ENCODE measurements at places on chromosomes 5 and 9. TPM values are rescaled to one million over a fixed set of nuclear protein-coding genes. Genes with fewer than 3 reads are reported as not detected.

PCDHB6 gene
- polyA plus RNA-seq = not detected

LCN15 gene
- not detected for polyA plus RNA-seq

ADAMTS19 gene
- polyA plus RNA-seq = not detected

- no peak overlapping the region for H3K27ac ChIP-seq
- H3K4me1 ChIP-seq = peaks cover 4% of the 10 kb centered on the region
- peaks cover 33% of the 10 kb centered on the region for H3K27me3 ChIP-seq
- no peaks in the 10 kb centered on the region for H3K36me3 ChIP-seq
- no peak overlapping the region for H3K4me3 ChIP-seq
These were observed 3.4 kb upstream of the ABO start for GRCh38 chr9:133278161-133279114.

DNA sequence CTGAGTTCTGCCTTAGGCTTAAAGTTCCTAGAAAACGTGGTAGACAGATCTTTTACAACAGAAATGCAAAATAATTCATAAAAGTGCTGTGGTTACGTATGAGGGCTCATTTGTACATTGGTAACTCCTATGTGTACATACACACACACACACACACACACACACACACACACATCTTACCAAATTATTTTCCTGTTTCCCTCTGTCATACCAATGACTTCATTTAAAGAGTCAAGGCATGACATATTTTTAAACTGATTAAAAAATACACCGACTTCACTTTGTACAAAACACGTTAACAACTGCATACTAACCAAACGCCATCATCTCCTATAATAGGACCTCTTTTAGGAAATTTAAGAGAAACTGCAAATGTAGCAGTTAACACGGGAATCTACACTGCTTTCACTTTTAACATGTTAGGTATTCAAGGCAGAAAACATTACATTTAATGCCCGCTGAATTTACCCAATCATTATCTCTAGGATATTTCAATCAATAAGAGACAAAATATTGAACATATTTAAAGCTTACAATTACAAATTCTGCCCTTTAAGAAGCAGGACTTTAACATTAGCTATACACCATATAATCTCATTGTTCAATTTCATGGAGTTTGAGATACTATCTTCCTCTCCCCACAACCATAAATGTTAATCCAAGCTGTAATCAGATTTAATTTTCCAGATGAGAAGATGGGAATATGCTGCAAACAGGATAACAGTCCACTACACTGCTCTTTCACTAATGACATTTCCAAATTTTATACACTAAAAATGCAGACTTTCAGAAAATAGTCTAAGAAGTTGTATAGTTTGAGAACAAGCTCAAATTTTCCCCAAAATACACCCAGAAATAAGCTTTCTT, 133.1 kb downstream of the DENND1A start:
- peak overlapping the region; percentile 64 for H3K27ac ChIP-seq
- DNase-seq = no peak
- H3K36me3 ChIP-seq = peaks cover 7% of the 10 kb centered on the region
- peaks cover 15% of the 10 kb centered on the region for H3K4me1 ChIP-seq
- H3K4me3 ChIP-seq = peak overlapping the region; percentile 47
- H3K27me3 ChIP-seq = no peaks in the 10 kb centered on the region

- DNase-seq = no peak
- H3K4me3 ChIP-seq = peak overlapping the region; percentile 97
- H3K36me3 ChIP-seq = peaks cover 47% of the 10 kb centered on the region
- peak overlapping the region; percentile 100 for H3K27ac ChIP-seq
These were observed 1.1 kb downstream of the NPM1 start for GRCh38 chr5:171388816-171389168.

GRCh38 chr5:32147236-32147635, 26.9 kb downstream of the GOLPH3 start:
- peaks cover 5% of the 10 kb centered on the region for H3K36me3 ChIP-seq
- peaks cover 47% of the 10 kb centered on the region for H3K4me1 ChIP-seq
- no peak overlapping the region for H3K4me3 ChIP-seq
- peak overlapping the region; percentile 15 for H3K27ac ChIP-seq
- no peaks in the 10 kb centered on the region for H3K27me3 ChIP-seq

- H3K27me3 ChIP-seq = no peaks in the 10 kb centered on the region
- no peaks in the 10 kb centered on the region for H3K36me3 ChIP-seq
- peak overlapping the region; percentile 91 for H3K27ac ChIP-seq
- H3K4me3 ChIP-seq = peak overlapping the region; percentile 72
These were observed 53.7 kb upstream of the ANKH start for GRCh38 chr5:14925326-14925725.

GRCh38 chr9:91992461-91993041, 42.5 kb upstream of the ROR2 start:
- no peak overlapping the region for H3K4me3 ChIP-seq
- no peaks in the 10 kb centered on the region for H3K4me1 ChIP-seq
- peaks cover 11% of the 10 kb centered on the region for H3K27me3 ChIP-seq
- DNase-seq = no peak
- H3K27ac ChIP-seq = no peak overlapping the region

FOXD4L4 gene
- polyA plus RNA-seq = not detected

- DNase-seq = no peak
- H3K4me1 ChIP-seq = no peaks in the 10 kb centered on the region
- H3K36me3 ChIP-seq = no peaks in the 10 kb centered on the region
- no peak overlapping the region for H3K27ac ChIP-seq
- no peak overlapping the region for H3K4me3 ChIP-seq
These were observed 369.6 kb upstream of the SEMA6A start for GRCh38 chr5:116944183-116944582.

DNA sequence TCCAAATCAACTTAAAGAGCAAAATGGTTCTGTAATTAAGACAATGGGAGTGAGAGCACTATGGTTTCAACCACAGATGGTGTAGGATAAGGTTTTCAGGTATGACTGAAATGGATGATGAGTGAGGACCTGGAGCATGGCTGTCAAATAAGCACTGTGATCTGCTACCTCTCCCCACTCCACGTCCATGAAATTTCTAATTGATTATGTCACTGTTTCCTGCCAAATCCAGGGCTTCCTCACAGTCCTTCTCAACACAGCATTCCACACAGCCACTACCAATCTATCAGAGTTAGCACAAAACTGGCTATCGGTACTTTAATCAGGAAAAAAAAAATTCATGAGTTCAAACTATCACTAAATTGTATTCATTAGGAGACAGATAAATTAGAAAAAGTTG, 420.4 kb upstream of the WWC1 start:
- H3K27ac ChIP-seq = no peak overlapping the region
- H3K4me3 ChIP-seq = no peak overlapping the region
- no peaks in the 10 kb centered on the region for H3K4me1 ChIP-seq
- no peak for DNase-seq

DNA sequence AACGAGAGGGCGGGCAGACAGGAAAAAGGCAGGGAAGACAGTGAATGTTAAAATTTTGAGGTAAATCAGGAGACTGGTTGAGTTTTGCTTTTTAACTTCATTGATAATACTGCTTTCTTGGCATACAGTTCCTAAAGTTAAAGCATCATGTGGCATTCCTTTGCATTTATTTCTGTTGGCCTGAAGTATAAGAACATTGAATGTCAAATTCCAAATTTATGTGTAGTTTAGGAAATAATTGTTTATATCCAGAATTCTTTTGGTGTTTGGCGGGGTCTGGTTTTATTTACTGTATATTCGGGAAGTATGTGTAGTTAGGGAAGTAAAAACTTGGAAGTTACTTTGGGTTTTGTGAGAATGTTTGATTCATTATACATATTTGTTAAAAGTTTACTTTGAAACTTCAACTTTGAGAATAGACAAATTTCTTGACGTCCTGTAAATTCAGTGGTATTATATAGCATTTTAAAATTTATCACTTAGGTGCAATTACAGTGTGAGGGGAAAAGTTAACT, 83.2 kb downstream of the PTPDC1 start:
- H3K27ac ChIP-seq = peak overlapping the region; percentile 96
- peak overlapping the region; percentile 61 for H3K4me3 ChIP-seq
- peaks cover 27% of the 10 kb centered on the region for H3K4me1 ChIP-seq
- no peaks in the 10 kb centered on the region for H3K36me3 ChIP-seq

DNA sequence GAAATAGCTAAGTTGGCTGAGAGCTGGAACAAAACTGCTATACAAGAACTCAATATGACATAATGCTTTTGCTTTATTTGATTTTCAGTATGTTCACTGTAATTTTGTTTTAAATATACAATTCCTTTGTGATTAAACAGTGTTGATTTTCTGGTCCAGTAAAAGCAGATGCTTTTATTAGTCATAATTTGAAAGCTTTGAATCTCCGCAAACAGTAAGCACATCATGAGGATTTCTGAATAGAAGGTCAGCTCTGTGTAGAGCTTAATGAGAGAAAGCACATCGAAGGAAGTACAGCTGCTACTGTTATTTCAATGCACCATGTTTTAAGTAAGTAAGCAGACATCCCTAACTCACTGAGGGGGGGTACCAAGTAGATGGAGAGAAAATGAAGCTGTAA, 701.3 kb upstream of the ACO1 start:
- no peak for DNase-seq
- no peaks in the 10 kb centered on the region for H3K4me1 ChIP-seq
- H3K27me3 ChIP-seq = no peaks in the 10 kb centered on the region
- H3K36me3 ChIP-seq = no peaks in the 10 kb centered on the region

DNA sequence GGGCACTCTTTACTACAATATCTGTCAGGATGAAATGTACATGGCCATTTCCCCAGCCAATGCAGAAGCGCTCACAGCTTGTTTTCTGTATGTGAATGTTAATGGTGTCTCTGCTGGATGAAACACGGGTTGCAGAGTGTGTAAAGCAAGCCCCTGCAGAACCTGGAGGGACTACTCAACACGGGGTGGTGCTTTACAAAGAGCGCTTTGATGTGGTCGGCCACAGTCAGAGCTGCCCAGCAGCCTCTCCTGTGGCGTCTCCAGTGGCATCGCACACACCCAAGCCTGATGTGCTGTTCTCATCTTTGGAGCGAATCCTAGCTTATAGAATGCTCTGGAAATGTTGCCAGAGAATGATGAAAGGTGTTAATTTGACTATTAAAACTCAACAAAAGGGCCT, 162.7 kb upstream of the NFIL3 start:
- no peaks in the 10 kb centered on the region for H3K36me3 ChIP-seq
- no peak for DNase-seq
- no peak overlapping the region for H3K27ac ChIP-seq
- H3K4me3 ChIP-seq = no peak overlapping the region
- H3K27me3 ChIP-seq = peaks cover 10% of the 10 kb centered on the region

GRCh38 chr5:136035837-136036236, 7.0 kb downstream of the TGFBI start:
- H3K27ac ChIP-seq = no peak overlapping the region
- no peak for DNase-seq
- H3K36me3 ChIP-seq = peaks cover 2% of the 10 kb centered on the region
- peaks cover 24% of the 10 kb centered on the region for H3K4me1 ChIP-seq
- no peaks in the 10 kb centered on the region for H3K27me3 ChIP-seq
- H3K4me3 ChIP-seq = peak overlapping the region; percentile 24

ARRDC3 gene
- polyA plus RNA-seq = 72.6 TPM

GRCh38 chr5:170571281-170571731, 67.5 kb downstream of the KCNIP1 start:
- no peak for DNase-seq
- H3K27me3 ChIP-seq = peaks cover 34% of the 10 kb centered on the region
- no peak overlapping the region for H3K4me3 ChIP-seq
- no peak overlapping the region for H3K27ac ChIP-seq
- H3K4me1 ChIP-seq = peaks cover 8% of the 10 kb centered on the region

DNA sequence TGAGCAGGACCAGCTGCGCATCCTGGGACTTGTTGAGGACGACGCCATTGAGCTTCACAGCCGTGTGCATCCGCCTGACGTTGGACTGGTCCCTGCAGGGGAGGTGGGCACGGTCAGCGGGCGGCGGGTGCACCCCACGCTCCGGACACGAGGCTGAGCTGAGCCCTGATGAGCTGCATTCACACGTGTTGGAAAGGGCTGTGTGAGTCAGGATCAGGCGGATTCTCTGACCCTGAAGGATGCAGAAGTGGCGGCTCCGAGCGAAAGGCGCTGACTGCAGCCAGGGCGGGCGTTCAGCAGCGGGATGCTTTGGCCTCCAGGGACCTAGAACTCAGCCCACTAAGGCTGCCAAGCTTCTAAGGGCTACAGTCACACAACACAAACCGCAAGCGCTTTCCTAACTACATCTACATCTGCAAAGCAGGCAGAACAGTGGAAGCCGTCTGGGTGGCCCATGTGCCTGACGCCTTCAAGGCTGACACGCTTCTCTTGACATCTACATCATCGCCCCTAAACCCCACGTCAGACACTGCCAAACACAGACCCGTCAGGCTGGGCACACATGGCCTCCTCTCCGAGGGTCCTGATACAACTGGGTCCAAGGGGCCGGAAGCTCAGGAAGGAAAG, 44.9 kb downstream of the NKD2 start:
- H3K4me3 ChIP-seq = no peak overlapping the region
- no peak for DNase-seq
- H3K27ac ChIP-seq = no peak overlapping the region
- H3K4me1 ChIP-seq = no peaks in the 10 kb centered on the region
- no peaks in the 10 kb centered on the region for H3K27me3 ChIP-seq

NR5A1 gene
- not detected for polyA plus RNA-seq

GRCh38 chr5:123120197-123120596, 31.2 kb downstream of the PRDM6 start:
- H3K27me3 ChIP-seq = peaks cover 29% of the 10 kb centered on the region
- no peak overlapping the region for H3K27ac ChIP-seq
- no peaks in the 10 kb centered on the region for H3K4me1 ChIP-seq
- no peaks in the 10 kb centered on the region for H3K36me3 ChIP-seq
- DNase-seq = no peak

DNA sequence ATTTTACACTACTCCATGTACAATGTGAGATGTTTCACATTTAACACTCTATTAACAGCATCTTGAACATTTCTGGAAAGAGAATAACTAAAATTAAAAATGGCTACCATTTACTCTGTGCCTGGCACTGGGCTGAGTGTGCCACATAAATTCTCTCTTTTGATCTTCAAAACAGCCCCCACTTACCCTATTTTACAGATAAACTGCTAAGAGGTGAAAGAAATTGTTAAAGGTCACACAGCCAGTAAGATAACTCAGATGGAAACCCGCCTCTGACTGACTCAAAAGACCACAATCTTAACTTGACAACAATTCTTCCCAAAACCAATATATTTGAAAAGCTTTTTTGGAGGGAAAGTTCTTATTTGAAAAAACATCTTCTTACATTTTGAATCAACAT, 97.3 kb downstream of the MAPKAP1 start:
- no peaks in the 10 kb centered on the region for H3K36me3 ChIP-seq
- no peaks in the 10 kb centered on the region for H3K27me3 ChIP-seq
- peak overlapping the region; percentile 65 for H3K27ac ChIP-seq
- H3K4me3 ChIP-seq = no peak overlapping the region
- H3K4me1 ChIP-seq = peaks cover 15% of the 10 kb centered on the region

CTXN3 gene
- not detected for polyA plus RNA-seq

ITGA2 gene
- not detected for polyA plus RNA-seq

IFNA2 gene
- polyA plus RNA-seq = not detected

GRCh38 chr9:72856972-72857623, 95.8 kb downstream of the ALDH1A1 start:
- H3K36me3 ChIP-seq = no peaks in the 10 kb centered on the region
- DNase-seq = peak; percentile 8
- no peaks in the 10 kb centered on the region for H3K4me1 ChIP-seq

- no peak overlapping the region for H3K27ac ChIP-seq
- DNase-seq = no peak
- H3K27me3 ChIP-seq = no peaks in the 10 kb centered on the region
- H3K4me3 ChIP-seq = no peak overlapping the region
- H3K36me3 ChIP-seq = peaks cover 2% of the 10 kb centered on the region
These were observed 30.1 kb upstream of the MUSK start for GRCh38 chr9:110638381-110638954.

KCNN2 gene
- not detected for polyA plus RNA-seq

GRCh38 chr5:5344606-5345005, 77.9 kb upstream of the ICE1 start:
- peaks cover 11% of the 10 kb centered on the region for H3K4me1 ChIP-seq
- no peaks in the 10 kb centered on the region for H3K27me3 ChIP-seq
- H3K4me3 ChIP-seq = no peak overlapping the region
- DNase-seq = no peak

- no peak overlapping the region for H3K27ac ChIP-seq
- no peak for DNase-seq
- no peak overlapping the region for H3K4me3 ChIP-seq
These were observed 37.3 kb upstream of the CDK5RAP2 start for GRCh38 chr9:120616966-120617935.

AGXT2 gene
- not detected for polyA plus RNA-seq
